Stimulated activated CD4-positive, alpha-beta T cell treated with anti-CD3 and anti-CD28 coated beads, TNF-alpha, amount 100 ng/mL, for 24 hours (primary cell): ENCODE measurements at places on chromosomes 4 and X.

DNA sequence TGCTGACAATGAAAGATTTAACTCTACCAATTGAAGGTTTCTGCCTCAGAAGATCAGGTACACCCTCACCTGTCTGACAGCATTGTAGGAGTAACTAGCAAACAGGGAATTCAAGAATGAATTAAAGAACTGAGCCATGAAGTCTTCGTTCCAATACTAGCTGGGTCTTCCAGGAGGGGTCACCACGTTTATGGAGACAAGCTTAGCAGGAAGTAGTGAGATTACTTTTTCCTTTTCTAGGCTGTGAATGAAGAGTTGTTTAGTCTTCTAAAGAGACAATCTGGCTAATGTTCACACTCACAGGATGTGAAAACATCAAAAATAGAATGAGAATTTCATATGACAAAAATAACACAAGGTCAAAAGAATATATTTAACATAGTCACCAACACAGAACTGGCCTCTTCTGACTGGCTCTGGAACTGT is 54.9 kb downstream of the REELD1 start:
- DNase-seq, result no peak

- no peak for DNase-seq
Measured at GRCh38 chr4:113116414-113117357, 67.2 kb downstream of the ANK2 start.

DNA sequence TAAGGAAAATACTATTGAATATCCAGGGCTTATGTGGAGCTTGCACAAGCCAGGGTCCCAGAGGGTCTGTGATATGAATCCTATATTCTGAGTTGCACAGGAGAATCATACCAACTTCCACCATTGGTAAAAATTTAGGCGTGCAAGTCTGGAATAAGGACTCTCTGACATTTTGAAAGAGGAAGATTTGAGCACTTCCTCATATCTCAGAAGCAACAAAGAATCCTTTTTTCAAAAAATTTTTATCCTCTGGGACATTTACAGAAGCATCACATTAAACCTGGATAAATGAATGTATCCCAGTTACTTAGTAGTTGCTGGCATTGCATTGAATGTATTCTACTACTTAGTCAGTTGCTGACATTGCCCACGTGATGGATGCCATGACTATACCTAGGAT is 24.2 kb upstream of the CAMK2D start:
- DNase-seq, result no peak

DNA sequence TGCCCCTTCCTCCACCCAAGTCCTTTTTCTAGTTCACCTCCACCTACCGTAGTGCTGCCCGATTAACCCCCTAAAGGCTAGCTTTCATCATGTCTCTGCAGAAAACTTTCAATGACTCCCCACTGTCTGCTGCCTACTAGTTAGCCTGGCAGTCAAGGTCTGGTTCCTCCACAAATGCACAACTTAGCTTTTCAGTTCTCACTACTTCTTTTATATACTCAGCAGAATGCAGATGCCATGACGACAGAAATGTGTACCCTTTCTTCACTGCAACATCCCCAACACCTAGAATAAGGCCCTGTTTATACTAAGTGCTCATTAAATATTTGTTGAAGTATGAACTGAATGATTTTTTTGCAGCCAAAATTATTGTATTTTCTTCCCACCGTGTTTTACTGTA is 30.9 kb upstream of the RASGEF1B start:
- no peak for DNase-seq

- no peak for DNase-seq
Measured at GRCh38 chrX:9279234-9279544, 185.7 kb upstream of the TBL1X start.

DNA sequence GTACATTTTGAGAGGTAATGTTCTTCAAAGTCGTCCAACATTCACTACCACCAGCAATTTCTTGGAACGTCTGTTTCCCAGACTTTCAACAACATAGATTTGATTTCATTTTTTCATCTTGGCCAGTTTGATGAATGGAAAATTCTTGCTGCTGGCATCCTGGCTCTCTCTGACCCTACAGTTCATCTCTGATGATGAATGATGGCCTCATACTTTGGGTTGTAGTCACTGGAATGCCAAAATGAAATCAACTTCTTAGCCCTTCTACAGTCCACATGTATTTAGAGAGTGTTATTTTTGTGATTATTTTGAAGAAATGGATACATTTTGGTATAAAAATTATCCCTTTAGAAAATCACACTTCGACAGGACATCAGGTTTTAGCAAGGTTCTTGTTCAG is 8.8 kb downstream of the CHST7 start:
- DNase-seq, result no peak

GRCh38 chr4:1635464-1635863 is 48.6 kb downstream of the FAM53A start:
- no peak for DNase-seq

GRCh38 chr4:53497487-53498244 is 93.6 kb downstream of the LNX1 start:
- DNase-seq, result no peak

- DNase-seq, result no peak
Measured at GRCh38 chr4:37725718-37726117, 39.5 kb upstream of the RELL1 start.

GRCh38 chr4:163747886-163748285 is 253.4 kb downstream of the TMA16 start:
- DNase-seq, result no peak

DNA sequence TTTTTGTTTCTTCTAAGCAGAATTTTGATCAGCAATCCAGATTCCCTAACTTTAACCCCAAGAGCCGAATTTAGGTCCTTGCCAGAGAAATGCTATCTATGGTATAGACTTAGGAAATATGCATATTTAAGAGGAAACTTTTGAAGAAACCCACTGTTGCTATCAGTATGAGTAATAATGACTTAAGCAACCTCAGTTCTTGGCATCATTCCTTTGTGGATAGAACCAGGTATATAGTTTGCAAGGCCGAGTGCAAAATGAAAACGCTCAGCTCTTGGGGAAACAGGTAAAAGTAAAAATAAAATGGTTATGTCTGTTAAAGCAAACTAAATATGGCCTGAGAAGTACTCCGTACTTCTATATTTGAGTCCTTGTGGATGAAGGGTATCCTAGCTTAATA is 78.1 kb downstream of the ARSF start:
- no peak for DNase-seq

DNA sequence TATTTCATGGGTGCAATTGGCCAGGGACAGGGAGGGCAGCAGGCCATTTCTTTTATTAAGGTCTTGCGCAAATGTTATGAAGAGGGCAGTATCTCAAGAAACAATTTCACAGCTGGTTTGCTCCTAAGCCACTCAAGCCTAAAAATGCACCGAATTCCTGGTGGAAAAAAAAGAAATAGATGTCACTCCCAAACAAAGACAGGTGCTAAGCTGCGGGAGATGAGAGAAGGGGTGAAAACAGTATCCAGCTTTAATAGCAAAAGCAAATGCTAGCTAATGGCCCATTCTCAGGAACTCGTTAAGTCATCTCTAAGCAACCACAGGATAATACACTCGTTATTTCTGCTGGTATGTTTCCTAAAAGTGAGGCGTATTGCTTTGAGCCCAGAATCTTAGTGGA is 116.4 kb downstream of the ARX start:
- DNase-seq, result no peak

- DNase-seq, result no peak
Measured at GRCh38 chr4:156620786-156621185, 350.8 kb downstream of the PDGFC start.

GRCh38 chr4:89904524-89904923 is 9.9 kb downstream of the MMRN1 start:
- no peak for DNase-seq

- DNase-seq, result no peak
Measured at GRCh38 chrX:12307961-12308360, 169.7 kb downstream of the FRMPD4 start.

- no peak for DNase-seq
Measured at GRCh38 chr4:161555689-161556660, 607.8 kb downstream of the FSTL5 start.

DNA sequence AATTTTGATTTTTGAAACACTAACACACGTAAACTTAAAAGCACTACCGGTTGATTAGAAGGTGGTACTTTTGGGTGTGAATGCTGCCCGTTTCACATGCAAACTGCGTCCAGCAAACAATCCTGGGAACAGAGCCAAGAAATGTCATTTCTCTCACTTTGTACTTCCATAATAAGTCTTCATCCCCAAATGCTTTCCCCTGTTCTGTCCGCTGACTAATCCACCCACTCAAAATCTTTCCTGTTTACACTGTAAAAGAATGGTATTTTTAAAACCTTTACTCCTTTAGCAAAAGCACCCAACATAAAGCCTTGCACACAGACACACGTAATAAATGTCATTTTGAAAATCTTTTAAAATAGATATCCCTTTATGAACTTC is 39.1 kb upstream of the PDLIM5 start:
- no peak for DNase-seq

GRCh38 chrX:97315939-97316338 is 432.2 kb downstream of the RPA4 start:
- no peak for DNase-seq
